ENCODE measurements at places on chromosomes 3 and 15.

GRCh38 chr3:48209445-48209844, 13.8 kb upstream of the CAMP start:
- DNase-seq, result no peak

GRCh38 chr3:195877767-195878423, 30.5 kb downstream of the TNK2 start:
- no peak for DNase-seq

GRCh38 chr3:4739289-4740236, 239.7 kb upstream of the BHLHE40 start:
- no peak for DNase-seq

- no peak for DNase-seq
These were observed 25.2 kb downstream of the GASK1A start for GRCh38 chr3:43004282-43004681.

GRCh38 chr3:29286478-29287240, 5.8 kb downstream of the RBMS3 start:
- no peak for DNase-seq

- no peak for DNase-seq
These were observed 44.4 kb upstream of the TMC3 start for GRCh38 chr15:81418444-81418843.

DNA sequence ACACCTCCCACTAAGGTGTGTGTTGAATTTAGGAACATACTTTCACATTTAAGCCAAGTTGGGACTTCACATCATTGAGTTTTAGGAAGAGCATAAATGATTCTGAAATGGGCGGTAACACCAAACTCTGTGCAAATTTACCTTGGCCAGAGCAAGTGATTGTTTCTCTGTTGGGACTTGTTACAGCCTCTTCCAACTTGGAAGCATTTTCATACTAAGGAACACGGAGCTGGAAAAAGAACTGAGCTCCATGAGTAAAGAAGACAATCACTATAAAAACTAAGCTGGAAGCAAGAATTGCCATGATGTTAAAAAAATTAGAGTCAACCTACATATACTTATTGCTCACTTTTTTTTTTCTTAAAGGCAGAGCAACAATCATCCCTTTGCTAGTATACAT, 371.3 kb downstream of the ERC2 start:
- DNase-seq, result no peak

DNA sequence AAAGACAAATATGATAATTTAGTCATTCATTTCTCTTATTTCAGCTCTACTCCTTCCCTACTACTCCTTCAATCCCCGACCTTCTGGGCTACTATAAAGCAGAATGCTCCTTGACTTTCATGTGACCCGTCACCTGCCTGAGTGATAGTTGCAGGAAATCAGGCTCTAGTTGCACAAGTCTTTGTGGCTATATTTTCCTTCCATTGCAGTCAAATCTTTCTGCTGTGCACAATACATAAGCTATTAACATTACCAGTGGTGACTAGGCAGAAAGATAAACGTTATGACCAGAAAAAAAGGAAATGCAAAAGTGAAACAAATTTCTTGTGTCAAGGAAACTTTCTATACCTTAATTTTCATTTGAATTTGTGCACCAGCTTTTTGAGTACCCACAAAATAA, 2.3 kb downstream of the SUCNR1 start:
- no peak for DNase-seq

DNA sequence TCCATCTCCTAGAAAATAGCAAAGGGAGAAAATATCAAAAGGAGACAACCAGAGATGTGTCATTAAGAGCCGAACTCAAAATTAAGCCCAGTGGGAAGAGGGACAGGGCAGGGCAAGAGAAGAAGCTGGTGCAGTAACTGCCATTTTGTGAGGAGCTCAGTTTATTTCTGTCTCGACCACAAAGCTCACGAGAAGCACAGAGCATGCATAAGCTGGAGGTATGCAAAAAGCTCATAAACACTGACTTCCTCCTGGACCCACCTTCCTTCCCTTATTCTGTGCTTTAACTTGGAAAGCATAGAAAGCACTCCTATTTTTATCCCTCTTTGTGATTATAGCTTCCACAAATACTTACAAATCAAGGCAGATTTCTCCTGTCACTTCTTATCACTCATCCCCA, 81.3 kb downstream of the DGKG start:
- no peak for DNase-seq

DNA sequence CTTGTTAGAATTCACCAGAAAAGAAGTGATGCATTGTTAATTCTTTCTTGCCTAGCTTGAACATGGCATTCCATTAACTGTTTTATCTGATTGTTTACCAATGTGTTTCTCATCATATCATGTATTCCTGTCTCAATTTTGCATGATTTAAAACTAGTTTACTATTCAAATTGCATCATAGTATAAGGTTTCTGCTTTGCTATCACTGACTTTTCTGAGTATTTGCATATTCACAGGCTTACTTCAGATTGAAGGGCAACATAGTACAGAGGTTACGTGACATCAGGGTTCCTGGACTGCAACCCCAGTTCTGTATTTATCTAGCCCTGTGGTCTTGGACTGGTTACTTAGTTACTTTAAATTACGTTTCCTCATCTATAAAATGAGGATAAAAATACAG, 561.8 kb downstream of the FGF12 start:
- no peak for DNase-seq

GRCh38 chr15:76467136-76467535, 130.6 kb downstream of the ISL2 start:
- DNase-seq, result no peak

DNA sequence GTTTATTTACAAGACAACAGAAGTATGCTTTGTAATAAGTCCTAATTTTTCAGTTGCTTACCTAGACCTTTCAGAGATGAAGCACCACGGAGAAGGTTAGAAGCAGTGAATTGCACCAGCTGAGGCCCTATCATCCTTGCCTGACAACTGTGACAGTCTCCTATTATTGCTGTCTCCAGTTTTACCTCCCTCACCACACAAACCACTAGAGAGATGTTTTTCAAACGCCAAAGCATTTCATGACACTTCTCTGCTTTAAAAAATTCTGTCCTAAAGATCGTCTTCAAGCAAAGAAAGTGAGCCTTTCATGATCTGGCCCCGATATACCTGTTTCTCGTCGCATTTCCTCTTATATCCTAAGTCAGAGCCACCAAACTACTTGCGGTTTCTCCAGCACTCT, 72.3 kb upstream of the TSPAN3 start:
- DNase-seq, result no peak

- DNase-seq, result no peak
These were observed 103.4 kb downstream of the GSK3B start for GRCh38 chr3:119990888-119991287.

DNA sequence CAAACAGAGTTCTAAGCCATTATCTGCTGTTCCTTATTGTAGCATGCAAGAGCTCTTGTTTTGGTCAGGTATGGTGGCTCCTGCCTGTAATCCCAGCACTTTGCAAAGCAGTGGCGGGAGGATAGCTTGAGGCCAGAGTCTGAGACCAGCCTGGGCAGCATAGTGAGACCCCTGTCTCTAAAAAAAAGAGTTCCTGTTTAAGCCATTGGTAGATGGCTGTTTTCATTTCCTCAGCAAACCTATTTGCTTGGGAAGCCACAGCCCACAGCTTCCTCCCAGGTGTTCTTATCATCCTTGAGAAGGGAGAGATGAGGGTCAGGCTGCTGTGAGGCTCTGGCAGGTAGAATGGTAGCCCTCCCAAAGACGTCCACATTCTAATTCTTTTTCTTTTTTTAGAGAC, 24.4 kb upstream of the FAM81A start:
- DNase-seq, result no peak

DNA sequence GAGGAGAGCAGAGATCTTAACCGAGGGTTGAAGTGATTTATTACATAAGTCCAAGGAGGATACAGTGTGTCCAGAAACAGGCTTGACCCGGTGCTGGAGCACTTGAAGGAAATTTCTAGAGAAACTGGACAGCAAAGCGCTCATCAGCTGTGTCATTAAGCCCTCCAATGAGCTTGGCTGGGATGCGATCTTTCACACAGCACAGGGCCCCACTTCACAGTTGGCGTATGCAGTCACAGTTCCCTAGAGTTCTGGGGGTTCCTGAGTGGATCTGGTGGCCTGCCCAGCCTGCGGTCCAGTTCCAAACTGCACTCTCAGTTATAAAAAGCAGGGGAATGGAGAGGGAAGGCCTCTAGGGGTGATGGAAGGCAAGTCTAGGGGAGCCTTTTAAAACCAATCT, 13.6 kb downstream of the ST8SIA2 start:
- no peak for DNase-seq

- no peak for DNase-seq
These were observed 78.5 kb upstream of the FAM174B start for GRCh38 chr15:92733934-92734521.

GRCh38 chr15:47959617-47960413, 161.0 kb upstream of the SLC24A5 start:
- DNase-seq, result no peak

Data from natural killer cell (primary cell).